ENCODE measurements at places on chromosomes 3 and 15. TPM values are rescaled to one million over a fixed set of nuclear protein-coding genes. Genes with fewer than 3 reads are reported as not detected.

CD86 gene
- 1.9 TPM for total RNA-seq

GRCh38 chr3:195032955-195033354 is 238.0 kb downstream of the XXYLT1 start:
- no peaks in the 10 kb centered on the region for H3K36me3 ChIP-seq
- no peak overlapping the region for H3K27ac ChIP-seq
- no peak for DNase-seq

DNA sequence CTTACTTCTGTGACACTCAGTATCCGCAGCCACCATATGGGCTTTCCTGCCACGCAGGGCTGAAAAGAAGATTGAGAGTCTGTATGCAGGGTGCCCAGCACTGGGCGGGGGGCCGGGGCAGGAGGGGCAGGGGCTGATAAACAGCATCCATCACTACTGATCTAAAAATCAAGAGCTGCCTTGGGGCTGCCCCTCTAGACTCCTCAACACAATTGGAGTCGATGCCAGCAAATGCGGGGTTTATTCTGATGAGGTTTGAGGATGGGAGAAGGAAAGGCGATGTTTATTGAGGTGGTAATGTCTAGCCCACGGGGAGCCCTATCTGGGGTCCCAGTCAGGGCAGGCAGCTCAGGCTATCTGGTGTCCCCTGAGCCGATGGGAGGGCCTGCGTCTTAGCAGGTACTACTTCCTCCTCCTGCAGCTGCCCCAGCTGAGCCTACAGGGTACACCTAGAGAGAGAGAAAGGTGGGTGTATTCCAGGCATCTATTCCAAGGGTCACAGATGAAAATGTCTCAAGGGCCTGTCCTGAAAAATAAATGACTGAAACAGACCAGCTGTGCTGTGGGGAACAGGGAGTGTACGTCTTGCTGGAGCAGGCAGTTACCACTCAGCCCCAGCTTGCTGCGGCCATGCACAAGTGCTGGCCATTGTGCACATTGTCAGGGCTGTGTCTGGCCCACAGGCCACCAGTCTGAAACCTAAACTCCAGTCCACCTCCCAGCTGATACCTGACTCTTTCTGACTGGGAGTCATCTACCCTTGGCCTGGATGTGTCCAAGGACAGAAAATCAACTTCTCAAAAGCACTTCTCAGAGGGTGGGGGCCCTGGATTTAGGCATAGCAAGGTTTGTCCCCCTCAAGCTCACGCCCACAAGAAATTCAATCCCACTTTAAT is 19.5 kb downstream of the ISG20 start:
- H3K27me3 ChIP-seq = no peaks in the 10 kb centered on the region
- peaks cover 13% of the 10 kb centered on the region for H3K36me3 ChIP-seq
- no peak overlapping the region for H3K27ac ChIP-seq
- no peak for DNase-seq

- DNase-seq = peak; percentile 9
- H3K27ac ChIP-seq = peak overlapping the region; percentile 17
- peaks cover 6% of the 10 kb centered on the region for H3K27me3 ChIP-seq
- peaks cover 3% of the 10 kb centered on the region for H3K4me1 ChIP-seq
- H3K36me3 ChIP-seq = no peaks in the 10 kb centered on the region
Observed at GRCh38 chr3:69250014-69250413, 127.6 kb upstream of the LMOD3 start.

DGKG gene
- total RNA-seq = 0.04 TPM

DNA sequence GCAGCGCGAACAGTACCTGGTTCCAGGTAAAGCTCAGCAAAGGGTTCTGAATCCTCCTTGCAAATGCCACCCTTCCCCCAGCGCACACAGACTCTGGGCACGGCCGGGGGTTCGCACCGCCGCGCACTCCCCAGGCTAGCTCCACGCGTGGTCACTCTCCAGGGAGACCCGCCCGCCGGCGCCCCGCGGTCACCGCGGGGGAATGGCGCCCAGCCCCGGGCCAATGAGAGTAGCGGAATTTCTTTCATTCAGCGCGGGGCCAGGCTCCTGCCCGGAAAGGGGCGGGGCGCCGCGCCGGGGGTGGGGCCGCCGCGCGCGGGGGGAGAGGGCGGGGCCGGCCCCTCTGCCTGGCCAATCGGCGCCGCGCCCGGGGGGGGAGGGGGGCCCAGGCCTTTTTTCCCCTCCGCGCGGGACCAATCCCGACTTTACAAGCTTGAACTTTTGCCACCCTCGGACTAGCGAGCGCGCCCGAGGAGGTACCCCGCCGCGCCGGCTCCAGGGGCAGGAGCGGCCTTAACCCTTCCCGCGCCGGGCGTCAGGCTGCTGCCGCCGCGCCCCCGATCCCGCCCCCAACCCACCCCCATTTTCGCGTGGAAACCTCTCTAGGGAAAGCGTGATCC is 1.1 kb upstream of the SMAD6 start:
- H3K4me1 ChIP-seq = peaks cover 24% of the 10 kb centered on the region
- peak; percentile 85 for DNase-seq
- peaks cover 25% of the 10 kb centered on the region for H3K27me3 ChIP-seq
- no peaks in the 10 kb centered on the region for H3K36me3 ChIP-seq
